ENCODE measurements at places on chromosomes 16 and 17. TPM values are rescaled to one million over a fixed set of nuclear protein-coding genes. Genes with fewer than 3 reads are reported as not detected.
A peak's percentile ranks its signal among the peaks of the same experiment; 100 is the strongest.

GRCh38 chr17:83115202-83115651, 35.8 kb downstream of the METRNL start:
- DNase-seq, result no peak

GRCh38 chr16:69707920-69708683, 18.3 kb downstream of the NQO1 start:
- DNase-seq, result no peak

DNA sequence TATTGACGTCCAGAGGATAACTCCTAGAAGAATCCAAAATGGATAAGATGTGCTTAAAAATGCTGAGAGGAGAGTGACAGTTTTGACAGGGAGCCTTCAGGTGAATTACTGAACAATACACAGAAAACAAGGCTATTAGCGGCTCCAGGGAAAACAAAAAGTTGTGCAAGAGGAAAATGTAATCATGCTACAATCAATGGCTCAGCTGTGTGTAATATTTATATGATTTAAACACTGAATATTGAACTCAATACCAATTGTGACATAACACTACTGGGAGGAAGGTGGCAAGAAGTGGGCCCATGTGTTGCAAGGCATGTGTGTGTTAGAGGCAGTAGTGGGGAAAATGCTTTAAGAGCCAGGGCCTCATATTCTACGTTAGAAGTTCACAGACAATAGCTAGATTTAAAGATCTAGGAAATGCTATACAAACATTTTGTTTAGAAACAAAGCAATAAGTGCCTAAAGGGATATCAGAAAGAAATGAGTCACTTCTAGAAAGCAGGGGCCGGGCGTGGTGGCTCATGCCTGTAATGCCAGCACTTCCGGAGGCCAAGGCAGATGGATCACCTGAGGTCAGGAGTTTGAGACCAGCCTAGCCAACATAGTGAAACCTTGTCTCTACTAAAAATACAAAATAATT, 253.2 kb upstream of the IRX5 start:
- no peak for DNase-seq

- DNase-seq, result no peak
Measured at GRCh38 chr17:82972836-82973372, 106.5 kb upstream of the METRNL start.

- no peak for DNase-seq
Measured at GRCh38 chr17:77877036-77877435, 81.5 kb upstream of the TNRC6C start.

The TRAPPC1 gene
- polyA plus RNA-seq, result 264 TPM

GRCh38 chr16:19704321-19705145, 13.5 kb downstream of the KNOP1 start:
- DNase-seq, result no peak

DNA sequence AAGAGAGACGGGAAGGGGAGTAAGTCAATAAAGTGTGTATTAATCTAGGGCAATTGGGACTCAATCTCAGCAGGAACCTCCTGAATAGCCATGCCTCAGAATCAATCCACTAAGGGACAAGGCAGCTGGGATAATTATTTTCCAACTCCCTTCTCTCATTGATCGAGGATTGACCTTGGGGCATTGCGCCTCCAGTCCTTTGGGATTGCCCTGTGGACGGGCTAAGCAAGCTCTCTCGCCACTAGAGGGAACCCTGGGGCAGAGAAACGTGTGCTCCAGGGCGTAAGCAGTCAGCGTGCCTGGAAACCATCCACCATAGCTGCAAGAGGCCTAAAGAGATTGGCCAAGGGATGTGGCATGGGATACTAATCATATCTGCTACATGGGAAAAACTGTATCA, 53.9 kb upstream of the ERCC4 start:
- DNase-seq, result no peak

The CFAP97D1 gene
- not detected for polyA plus RNA-seq

GRCh38 chr16:13305019-13305755, 403.8 kb downstream of the SHISA9 start:
- DNase-seq, result no peak

DNA sequence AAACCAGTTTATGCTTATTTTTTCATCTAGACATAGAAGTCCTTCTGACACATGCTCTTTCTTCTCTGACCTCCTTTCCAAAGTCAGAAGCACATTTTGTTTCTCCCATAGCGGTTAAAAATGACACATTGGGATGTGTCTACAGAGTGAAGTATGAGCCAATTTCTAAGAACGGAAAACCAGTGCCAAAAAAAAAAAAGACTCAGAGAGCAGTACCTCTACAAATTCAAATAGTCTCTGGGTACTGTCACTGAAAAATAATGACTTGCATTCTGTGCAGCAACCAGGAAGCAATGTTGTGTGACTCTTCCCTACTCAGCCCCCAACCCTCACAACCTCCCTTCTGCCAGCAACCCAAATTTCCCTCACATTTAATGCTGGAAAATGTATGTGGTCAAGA, 145.5 kb upstream of the PMFBP1 start:
- DNase-seq, result peak; percentile 9

GRCh38 chr17:65088621-65089360, 32.3 kb upstream of the GNA13 start:
- DNase-seq, result no peak

The EFNB3 gene
- polyA plus RNA-seq, result 5.3 TPM

The MRM1 gene
- polyA plus RNA-seq, result 3.9 TPM

DNA sequence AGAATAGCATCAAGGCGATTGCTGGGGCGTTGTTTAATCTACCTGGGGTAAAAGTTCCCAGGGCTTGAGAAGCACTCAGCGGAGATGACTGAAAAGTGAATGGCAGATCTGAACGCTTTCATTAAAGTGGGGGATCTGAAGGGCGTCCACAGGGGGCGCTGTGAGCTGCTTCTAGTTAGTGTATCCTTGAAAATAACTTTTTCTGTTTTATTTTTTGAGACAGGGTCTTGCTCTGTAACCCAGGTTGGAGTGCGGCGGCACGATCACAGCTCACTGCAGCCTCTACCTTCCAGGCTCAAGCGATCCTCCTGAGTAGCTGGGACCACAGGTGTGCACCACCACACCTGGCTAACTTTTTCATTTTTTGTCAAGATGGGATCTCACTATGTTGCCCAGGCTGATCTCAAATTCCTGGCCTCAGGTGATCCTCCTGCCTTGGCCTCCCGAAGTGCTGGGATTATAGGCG, 360.4 kb downstream of the SEC14L1 start:
- DNase-seq, result no peak

The MSLN gene
- polyA plus RNA-seq, result 0.67 TPM

GRCh38 chr16:66503030-66503429, 46.9 kb downstream of the TK2 start:
- DNase-seq, result no peak

GRCh38 chr17:38405654-38406053, 22.6 kb upstream of the ARHGAP23 start:
- DNase-seq, result no peak

DNA sequence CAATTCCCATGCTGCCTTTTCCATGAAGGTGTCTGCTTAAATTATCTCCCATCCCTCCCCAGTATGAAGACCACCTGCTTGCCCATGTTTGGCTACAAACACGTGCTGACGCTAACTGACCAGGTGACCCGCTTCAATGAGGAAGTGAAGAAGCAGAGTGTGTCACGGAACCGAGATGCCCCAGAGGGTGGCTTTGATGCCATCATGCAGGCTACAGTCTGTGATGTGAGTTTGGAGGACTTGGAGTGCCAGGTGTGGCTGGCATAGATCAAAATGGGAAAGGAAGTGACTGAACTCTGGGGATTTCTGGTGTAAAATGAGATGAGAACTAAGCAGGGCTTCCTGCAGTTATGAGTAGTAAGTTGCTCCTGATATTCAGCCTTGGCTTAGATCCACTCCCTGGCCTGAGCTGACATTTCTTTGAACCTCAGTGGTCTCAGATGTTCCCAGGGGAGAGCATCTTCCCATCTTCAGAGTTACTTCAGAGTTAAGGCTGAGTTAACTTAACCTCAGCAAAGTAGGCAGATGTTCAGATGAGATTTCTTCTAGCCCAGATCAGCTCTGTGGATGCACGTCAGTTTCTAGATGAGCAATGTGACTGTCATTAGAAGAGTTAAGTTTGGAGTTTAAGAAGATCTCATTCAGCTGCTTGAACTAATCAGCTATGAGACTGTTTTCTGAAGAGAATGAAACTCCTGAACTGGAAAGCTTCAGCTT, 32.7 kb downstream of the ITGB3 start:
- DNase-seq, result no peak

DNA sequence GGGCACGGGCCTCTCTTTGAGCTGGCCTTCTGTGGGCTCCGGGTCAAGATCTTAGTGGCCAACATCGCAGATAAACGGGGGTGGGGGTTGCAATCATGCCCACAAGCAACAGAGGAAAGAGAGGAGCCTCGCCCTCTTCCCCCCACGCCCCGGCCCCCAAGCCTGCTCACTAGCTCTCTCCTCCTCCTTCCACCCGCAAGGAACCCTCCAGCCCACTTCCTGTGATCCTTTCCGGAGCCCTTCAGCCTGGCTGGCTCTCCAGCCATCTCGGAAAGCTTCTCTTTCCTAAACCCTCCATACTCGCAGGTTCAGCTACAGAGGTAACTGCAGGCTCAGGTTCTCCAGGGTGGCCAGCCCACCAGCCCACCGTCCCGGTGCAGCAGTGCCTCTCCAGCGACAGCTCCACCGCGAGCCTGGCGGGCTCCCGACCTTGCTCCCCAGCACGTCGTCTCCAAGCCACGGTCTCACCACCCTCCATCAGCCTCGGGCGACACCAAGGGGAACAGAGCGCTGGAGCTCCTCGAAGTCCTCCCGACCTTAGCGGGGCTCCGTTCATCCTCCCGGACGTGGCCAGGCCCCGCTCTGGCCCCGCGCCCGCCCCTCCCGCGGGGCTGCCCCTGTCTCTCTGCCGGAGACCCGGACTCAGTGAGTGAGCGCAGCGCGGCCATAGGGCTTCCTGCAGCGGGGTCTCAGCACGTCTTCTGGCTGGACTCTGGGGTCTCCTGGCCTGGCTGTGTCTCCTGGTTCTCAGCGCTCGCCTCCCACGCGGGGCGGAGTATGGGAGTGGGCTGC, 12.9 kb upstream of the ODF4 start:
- no peak for DNase-seq
